CD4-positive, alpha-beta T cell treated with Interferon gamma for 1 hour (primary cell): ENCODE measurements at places on chromosomes 11 and 22.

GRCh38 chr11:79570104-79570503 lies 129.3 kb upstream of the TENM4 start:
- DNase-seq = no peak

DNA sequence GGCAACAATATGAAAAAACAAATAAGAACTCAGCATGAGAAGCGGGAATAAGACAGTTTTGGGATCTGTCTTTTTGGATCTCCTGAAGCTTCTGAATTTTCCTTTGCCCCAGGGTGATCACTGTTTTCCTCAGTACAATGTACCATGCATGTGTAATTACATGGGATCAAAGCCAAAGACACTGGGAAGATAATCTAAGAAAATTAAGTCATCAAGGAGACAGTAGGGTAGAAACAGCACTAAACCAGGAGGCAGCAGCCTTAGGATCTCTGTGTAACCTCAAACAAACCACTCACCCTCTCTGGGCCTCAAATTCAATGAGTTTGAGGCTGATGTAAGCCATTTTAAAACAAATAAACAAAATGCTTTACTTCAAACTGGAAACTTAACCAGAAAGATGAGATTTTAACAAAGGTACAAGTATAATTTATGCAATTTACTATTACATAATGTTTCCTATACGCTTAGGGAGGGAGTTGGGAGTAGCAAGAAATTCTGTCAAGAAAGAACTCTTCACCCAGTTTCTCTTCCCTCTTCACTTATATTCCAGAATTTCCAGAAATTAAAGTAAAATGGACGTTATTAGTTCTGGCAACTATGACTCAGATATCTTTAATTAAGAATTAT lies 77.0 kb downstream of the RAB30 start:
- DNase-seq = no peak

DNA sequence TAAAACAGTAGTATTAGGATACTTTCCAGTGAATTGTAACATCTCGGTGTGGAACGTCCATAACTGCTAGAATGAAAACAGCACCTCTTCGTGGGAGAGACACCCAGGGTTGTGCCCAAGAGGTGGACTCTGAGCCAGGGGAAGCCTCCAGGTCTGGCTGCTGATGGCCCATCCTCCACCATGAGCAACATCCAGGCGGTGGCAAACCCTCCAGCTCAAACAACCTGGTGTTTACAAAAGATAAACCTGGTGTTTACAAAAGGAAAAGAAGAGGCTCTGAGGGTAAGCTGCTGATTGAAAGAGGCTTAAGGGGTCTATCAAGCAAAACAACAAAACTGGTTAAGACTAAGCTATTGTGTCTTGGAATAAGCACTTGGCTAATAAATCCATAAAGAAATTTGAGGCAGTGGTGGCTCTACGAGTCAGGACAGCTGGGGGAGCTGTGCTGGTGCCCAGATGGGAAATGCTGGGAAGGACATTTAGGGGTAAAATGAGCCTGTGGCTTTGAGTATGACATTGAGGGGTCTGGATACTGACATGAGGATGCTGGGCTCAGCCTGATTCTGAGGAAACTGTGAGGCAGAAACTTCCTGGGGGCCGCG lies 909.0 kb downstream of the BRD1 start:
- DNase-seq = no peak

GRCh38 chr11:130510407-130511006 lies 62.1 kb downstream of the ADAMTS15 start:
- DNase-seq = no peak

GRCh38 chr11:1162138-1162475 lies 4.4 kb downstream of the MUC5AC start:
- DNase-seq = no peak

DNA sequence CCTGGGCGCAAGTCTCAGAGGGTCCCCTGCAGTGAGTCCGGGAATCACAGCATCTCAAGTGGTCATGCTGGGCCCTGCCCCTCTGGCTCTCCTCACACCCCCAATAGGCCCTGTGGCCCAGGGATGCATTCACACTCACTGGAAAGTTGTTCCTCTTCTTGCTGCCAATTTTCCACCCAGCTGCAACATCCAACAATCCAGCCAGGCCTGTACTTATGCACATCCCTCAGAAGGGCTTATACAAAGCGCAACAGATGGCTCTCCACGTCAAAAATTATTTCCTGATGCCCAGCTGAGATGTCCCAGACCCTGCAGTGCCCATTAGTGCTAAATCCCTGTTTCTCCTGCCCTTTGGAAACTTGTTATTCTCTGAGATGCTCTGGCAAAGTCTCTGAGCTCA lies 407.8 kb upstream of the NARS2 start:
- no peak for DNase-seq

GRCh38 chr11:93512073-93512475 lies 31.1 kb downstream of the SMCO4 start:
- no peak for DNase-seq

DNA sequence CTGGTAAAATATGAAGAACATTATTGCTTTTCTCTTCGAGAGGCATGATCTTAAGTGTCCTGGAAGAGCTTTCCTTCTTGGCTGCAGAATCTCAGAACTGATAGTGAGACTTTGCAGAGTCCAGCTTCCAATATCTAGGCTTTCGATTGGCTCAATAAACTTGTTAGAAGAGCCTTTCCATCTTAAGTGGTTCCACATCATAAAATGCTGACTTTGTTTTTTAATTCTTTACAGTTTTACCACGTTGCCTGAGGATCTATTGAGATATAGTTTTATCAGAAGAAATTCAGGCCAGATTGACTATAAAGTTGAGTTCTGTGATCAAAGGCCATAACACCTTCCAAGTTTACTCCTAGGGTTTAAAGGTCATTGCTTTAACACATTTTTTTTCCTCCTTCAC lies 15.6 kb upstream of the DNAJB7 start:
- DNase-seq = no peak

DNA sequence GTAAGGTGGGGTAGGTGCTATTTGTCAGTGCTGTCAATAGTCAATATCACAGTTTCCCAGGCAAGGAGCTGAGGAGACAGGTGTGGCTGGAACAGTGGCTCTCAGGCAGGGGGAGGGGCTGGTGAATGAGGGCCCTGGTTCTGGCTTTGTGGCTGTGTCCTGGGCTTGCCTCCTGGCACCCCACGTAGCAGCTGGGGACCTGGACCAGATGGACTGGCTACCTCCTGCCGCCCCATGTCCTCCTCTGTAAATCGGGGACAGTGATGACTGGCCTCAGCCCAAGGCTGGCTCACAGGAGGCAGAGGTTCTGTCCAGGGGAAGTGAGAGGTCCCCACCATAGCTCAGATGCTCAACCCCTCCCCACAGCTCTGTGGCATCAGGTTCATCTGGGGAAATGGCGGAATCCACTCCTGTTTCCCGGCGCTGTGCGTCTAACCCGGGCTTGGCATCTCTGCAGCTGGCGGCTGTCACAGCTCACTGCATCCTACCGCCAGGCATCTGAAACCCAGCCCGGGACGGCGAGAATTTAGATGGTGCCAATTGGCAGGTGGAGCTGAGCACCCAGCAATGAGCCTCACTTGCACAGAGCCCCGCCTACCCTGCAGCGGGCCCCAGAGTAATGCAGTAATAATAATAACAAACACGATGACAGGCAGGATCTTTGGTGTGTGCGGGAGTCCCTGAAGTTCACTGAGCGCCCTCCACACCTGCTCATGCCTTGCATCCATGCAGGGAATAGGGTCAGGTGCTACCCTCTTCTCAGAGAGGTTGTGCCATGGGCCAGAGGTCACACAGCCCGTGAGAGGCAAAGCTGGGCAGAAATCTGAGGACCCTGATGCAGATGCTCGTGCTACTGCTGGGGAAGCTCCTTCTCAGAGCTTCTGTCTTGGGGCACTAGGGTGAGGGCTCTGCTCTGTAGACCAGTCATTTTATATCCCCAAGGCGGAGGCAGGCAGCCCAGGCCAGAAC lies 27.8 kb upstream of the SHISAL1 start:
- no peak for DNase-seq

GRCh38 chr22:38107692-38108515 lies 2.6 kb downstream of the BAIAP2L2 start:
- no peak for DNase-seq

DNA sequence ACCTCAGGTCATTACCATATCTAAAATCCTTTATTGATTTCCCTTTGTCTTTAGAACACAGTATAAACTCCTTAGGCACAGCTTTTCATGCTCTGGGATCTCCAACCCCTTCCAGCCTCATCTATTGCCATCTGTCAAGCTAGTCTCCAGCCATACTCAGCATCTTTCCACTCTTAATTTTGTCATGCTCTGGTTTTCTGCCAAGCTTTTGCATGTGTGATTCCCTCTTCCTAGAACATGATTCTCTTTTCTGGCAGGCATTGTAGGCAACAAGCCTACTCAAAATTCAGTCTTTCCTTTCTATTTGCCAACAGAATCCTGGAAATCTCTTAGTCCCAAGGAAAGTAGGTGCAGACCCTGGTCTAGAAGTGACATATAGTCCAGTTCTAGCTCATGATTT lies 35.5 kb upstream of the SLC6A5 start:
- no peak for DNase-seq

GRCh38 chr22:35510481-35510934 lies 30.1 kb upstream of the RASD2 start:
- DNase-seq = no peak

DNA sequence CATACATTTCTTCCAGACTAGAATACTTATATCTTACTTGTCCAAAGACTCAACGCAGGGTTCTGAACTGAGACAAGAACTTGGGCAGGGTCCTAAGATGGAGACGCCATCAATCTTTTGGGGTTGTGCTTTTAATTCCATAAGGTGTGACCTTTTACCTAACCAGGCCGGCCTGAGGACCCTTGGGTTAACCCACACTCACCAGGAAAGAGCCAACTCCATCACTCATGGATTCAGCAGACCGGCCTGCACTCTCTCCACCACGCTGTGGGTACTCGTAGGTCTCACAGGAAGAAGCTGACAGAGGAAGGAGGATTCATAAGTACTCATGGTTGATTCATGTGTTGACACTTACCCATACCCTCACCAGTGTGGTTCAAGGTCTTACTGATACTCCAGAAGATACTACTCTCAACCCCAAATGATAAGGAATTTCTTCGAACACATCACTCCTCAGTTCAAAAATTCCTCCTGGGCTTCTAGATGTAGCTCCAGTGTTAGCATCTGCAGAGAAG lies 36.2 kb downstream of the USP35 start:
- no peak for DNase-seq

DNA sequence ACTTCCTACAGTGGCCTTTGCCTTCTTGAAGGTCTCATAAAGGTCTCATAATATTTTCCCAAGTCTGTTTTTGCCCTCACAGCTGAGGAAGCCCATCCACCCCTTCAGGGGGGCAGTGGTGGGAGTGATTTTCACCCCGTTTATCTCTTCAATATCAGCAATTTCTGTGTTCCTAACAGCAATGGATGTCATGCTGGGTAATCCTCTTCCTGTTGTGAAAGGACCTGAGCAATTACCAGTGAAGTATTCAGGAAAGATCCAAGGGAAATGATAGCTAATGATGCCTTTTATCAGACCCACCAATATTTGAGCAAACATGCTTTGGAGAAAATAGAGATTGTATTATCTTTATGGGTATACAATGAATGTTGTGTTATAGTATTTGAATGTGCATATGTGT lies 226.9 kb downstream of the INSC start:
- DNase-seq = no peak

- no peak for DNase-seq
These were observed at the start of gene VSIG10L2 for GRCh38 chr11:125945797-125946520. Gene VSIG10L2, plus strand, starts transcription at chr11:125946044. Its CDS starts 12 bp downstream, at chr11:125946056.

- DNase-seq = no peak
These were observed 34.6 kb downstream of the BBOX1 start for GRCh38 chr11:27075192-27075591.
